ENCODE measurements at places on chromosomes 1 and 21. TPM values are rescaled to one million over a fixed set of nuclear protein-coding genes. Genes with fewer than 3 reads are reported as not detected.

GRCh38 chr1:119774746-119775490, 6.2 kb upstream of the HMGCS2 start:
- H3K4me1 ChIP-seq: no peaks in the 10 kb centered on the region
- no peak overlapping the region for H3K27ac ChIP-seq
- H3K4me3 ChIP-seq: no peak overlapping the region
- no peak for DNase-seq
- H3K27me3 ChIP-seq: peaks cover 28% of the 10 kb centered on the region

DNA sequence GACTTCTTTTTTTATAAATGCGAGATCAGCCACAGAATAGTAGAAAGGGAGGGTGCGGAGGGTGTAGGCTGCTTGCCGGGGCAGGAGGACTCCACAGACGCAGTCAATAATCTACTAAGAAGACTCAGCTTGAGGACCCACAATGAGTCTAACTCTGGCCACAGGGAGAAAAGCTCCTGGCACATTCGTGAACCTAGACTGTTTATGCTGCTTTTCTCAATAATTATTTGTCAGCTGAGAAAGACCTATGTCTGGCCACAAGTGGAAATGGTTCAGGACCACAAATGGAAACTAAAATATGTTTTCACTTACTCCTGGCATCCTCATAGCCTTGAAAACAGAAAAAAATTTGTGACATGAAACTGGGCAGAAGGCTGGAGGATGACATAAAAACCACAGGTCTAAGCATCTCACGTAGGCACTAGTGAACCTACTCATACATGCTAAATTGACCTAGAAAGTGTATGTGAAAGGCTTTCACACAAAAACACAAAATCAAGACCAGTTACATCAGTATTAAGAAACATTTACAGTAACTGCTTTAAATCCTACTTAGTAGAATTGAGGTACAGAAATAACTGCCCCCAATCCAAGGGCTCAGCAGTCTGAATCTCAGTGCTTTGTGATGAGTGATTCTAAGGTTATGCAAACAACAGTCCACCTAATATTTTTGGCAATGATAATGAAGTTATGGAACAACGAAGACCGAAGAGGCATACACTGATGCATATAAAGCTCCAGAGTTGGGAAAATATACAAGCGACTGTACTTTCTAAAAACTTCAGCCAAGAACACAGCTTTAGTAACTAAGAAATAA, 159.5 kb downstream of the SLC45A1 start:
- H3K36me3 ChIP-seq: no peaks in the 10 kb centered on the region
- no peaks in the 10 kb centered on the region for H3K27me3 ChIP-seq
- H3K4me1 ChIP-seq: peaks cover 15% of the 10 kb centered on the region
- peak; percentile 15 for DNase-seq
- H3K4me3 ChIP-seq: no peak overlapping the region

DNA sequence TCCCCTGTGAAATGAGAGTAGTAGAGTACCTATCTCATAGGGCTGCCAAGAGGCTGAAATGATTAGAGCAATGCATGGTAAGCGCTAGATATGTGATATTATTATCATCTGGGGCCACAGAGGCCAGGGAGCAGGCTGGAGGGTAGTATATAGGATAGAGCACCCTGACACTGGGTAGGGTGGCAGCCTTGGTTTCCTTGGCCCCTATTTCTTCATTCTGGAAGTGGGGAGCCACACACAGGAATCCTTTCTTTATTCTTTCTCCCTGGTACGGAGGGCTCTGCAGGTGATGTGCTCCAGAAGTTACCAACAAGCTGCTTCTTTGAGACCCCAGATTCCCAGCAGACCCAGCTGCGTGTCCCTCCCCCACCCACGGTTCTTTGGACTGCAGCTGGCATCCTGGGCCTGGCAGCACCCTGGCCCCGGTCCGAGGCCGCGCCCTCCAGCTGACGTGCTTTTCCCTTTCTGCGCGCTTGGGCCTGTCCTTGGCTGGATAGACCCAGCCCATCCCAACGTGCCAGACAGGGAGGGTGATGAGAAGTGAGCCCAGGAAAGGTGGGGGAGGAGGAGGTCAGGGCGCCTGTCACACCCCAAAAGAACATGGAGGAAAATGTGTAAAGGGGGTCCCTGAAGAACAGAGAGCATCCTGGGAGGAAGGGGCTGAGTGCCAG, 18.2 kb downstream of the INAVA start:
- H3K4me1 ChIP-seq: no peaks in the 10 kb centered on the region
- no peaks in the 10 kb centered on the region for H3K36me3 ChIP-seq
- no peak for DNase-seq
- no peaks in the 10 kb centered on the region for H3K27me3 ChIP-seq
- no peak overlapping the region for H3K4me3 ChIP-seq

DNA sequence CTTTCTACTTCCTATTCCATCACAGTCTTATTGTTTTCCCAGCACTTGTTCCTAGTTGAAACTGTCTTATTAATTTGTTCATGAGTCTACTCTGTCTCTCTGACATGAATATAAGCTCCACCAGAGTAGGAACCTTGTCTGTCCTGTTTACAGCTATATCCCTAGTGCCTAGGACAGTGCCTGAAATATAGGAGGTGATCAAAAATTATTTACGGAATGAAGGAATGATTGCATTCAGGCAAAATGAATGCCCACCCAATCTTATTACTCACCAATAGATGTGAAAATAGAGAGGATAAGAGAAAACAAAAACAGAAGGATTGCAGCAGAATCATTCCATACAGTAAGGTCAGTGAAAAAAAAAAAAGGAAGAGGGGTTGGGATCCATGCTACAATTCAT, 1.1 kb downstream of the TXNDC12 start:
- H3K4me1 ChIP-seq: peaks cover 38% of the 10 kb centered on the region
- H3K4me3 ChIP-seq: peak overlapping the region; percentile 98
- no peak for DNase-seq
- peaks cover 9% of the 10 kb centered on the region for H3K36me3 ChIP-seq
- H3K27ac ChIP-seq: peak overlapping the region; percentile 98
- H3K27me3 ChIP-seq: no peaks in the 10 kb centered on the region

GRCh38 chr1:60896701-60897363, 185.5 kb upstream of the NFIA start:
- no peak overlapping the region for H3K4me3 ChIP-seq
- H3K36me3 ChIP-seq: no peaks in the 10 kb centered on the region
- no peak overlapping the region for H3K27ac ChIP-seq
- no peak for DNase-seq
- no peaks in the 10 kb centered on the region for H3K4me1 ChIP-seq

GRCh38 chr1:201531551-201532425, 7.1 kb upstream of the NAV1 start:
- no peak overlapping the region for H3K4me3 ChIP-seq
- peaks cover 43% of the 10 kb centered on the region for H3K4me1 ChIP-seq

DNA sequence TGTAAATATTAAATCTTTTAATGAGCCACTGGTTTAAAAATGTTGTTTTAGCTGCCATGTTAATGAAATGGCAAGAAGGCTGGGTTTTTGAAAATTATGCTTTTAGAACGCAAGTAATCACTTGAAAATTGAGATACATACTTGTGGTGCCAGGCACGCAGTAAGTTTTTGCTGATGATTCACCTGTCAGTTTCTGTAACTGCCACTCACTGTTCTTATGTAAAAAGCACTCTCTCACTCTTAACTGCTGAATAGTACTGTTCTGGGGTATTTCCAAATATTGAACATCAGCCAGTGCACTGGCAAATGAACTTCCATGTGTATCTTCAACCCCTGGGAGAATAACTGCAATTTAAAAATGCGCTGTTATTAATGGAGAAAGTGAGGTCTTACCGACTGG, 17.9 kb downstream of the LGALS8 start:
- no peaks in the 10 kb centered on the region for H3K4me1 ChIP-seq
- H3K27me3 ChIP-seq: no peaks in the 10 kb centered on the region
- H3K27ac ChIP-seq: no peak overlapping the region
- H3K36me3 ChIP-seq: peaks cover 40% of the 10 kb centered on the region

- no peak overlapping the region for H3K4me3 ChIP-seq
- H3K27me3 ChIP-seq: no peaks in the 10 kb centered on the region
- H3K36me3 ChIP-seq: peaks cover 57% of the 10 kb centered on the region
- DNase-seq: peak; percentile 75
Observed at GRCh38 chr21:44088401-44088780, 18.8 kb upstream of the PWP2 start.

GRCh38 chr1:183070923-183071618, 47.9 kb downstream of the LAMC1 start:
- H3K4me3 ChIP-seq: no peak overlapping the region
- peak overlapping the region; percentile 44 for H3K27ac ChIP-seq
- peaks cover 64% of the 10 kb centered on the region for H3K4me1 ChIP-seq

- H3K36me3 ChIP-seq: no peaks in the 10 kb centered on the region
- H3K4me1 ChIP-seq: peaks cover 8% of the 10 kb centered on the region
- no peak overlapping the region for H3K4me3 ChIP-seq
- DNase-seq: no peak
Observed at GRCh38 chr1:25117233-25117823, 115.0 kb downstream of the SYF2 start.

- H3K4me3 ChIP-seq: no peak overlapping the region
- H3K27me3 ChIP-seq: peaks cover 6% of the 10 kb centered on the region
- no peak overlapping the region for H3K27ac ChIP-seq
- DNase-seq: no peak
- H3K36me3 ChIP-seq: no peaks in the 10 kb centered on the region
Observed at GRCh38 chr1:76871355-76871974, 4.2 kb downstream of the ST6GALNAC5 start.

GRCh38 chr1:160777486-160778089, 18.4 kb upstream of the LY9 start:
- peak; percentile 70 for DNase-seq
- H3K4me1 ChIP-seq: no peaks in the 10 kb centered on the region
- no peaks in the 10 kb centered on the region for H3K36me3 ChIP-seq
- no peak overlapping the region for H3K4me3 ChIP-seq

- H3K27ac ChIP-seq: no peak overlapping the region
- H3K27me3 ChIP-seq: no peaks in the 10 kb centered on the region
- DNase-seq: no peak
- no peak overlapping the region for H3K4me3 ChIP-seq
- H3K4me1 ChIP-seq: peaks cover 6% of the 10 kb centered on the region
- peaks cover 26% of the 10 kb centered on the region for H3K36me3 ChIP-seq
Observed at GRCh38 chr1:51499694-51500093, 19.4 kb downstream of the EPS15 start.

GRCh38 chr1:88221411-88221810, 462.7 kb upstream of the PKN2 start:
- DNase-seq: no peak
- H3K27me3 ChIP-seq: no peaks in the 10 kb centered on the region
- no peak overlapping the region for H3K4me3 ChIP-seq
- H3K4me1 ChIP-seq: no peaks in the 10 kb centered on the region
- no peaks in the 10 kb centered on the region for H3K36me3 ChIP-seq
- no peak overlapping the region for H3K27ac ChIP-seq

- H3K27ac ChIP-seq: no peak overlapping the region
- DNase-seq: no peak
- H3K4me3 ChIP-seq: no peak overlapping the region
- no peaks in the 10 kb centered on the region for H3K4me1 ChIP-seq
Observed at GRCh38 chr1:65830306-65830705, 37.6 kb downstream of the PDE4B start.

Gene LCE6A
- total RNA-seq: not detected

Gene ALX3
- total RNA-seq: not detected

Gene FNDC5
- total RNA-seq: 2.0 TPM

Gene ARMH1
- 2.7 TPM for total RNA-seq

Gene HUNK
- 1.8 TPM for total RNA-seq

Gene HSF2BP
- 3.4 TPM for total RNA-seq

Gene TMEM269
- 0.67 TPM for total RNA-seq

All from osteocyte (in vitro differentiated cells).